ENCODE measurements at places on chromosomes 12 and 14. TPM values are rescaled to one million over a fixed set of nuclear protein-coding genes. Genes with fewer than 3 reads are reported as not detected.

Gene PLD4
- polyA plus RNA-seq, result not detected

Gene MYF5
- not detected for polyA plus RNA-seq

Gene POTEM
- not detected for polyA plus RNA-seq

Gene NDRG2
- 30.8 TPM for polyA plus RNA-seq

Gene LRRC43
- polyA plus RNA-seq, result 4.8 TPM

Gene SOAT2
- not detected for polyA plus RNA-seq

Gene CCDC175
- polyA plus RNA-seq, result not detected

Gene ISCA2
- polyA plus RNA-seq, result 45.1 TPM

Gene RAD52
- 26.9 TPM for polyA plus RNA-seq

Gene SYNDIG1L
- polyA plus RNA-seq, result 2.0 TPM

Gene GALNT6
- not detected for polyA plus RNA-seq

Gene TCL1A
- not detected for polyA plus RNA-seq

Gene KLRB1
- polyA plus RNA-seq, result not detected

Gene EIF4B
- polyA plus RNA-seq, result 329 TPM

Measured in neural cell (in vitro differentiated cells).